ENCODE measurements at places on chromosomes 12 and 14.
A peak's percentile ranks its signal among the peaks of the same experiment; 100 is the strongest.

- H3K4me3 ChIP-seq: no peak overlapping the region
- no peak for ATAC-seq
Measured at GRCh38 chr12:127966331-127966730, 300.6 kb upstream of the TMEM132C start.

DNA sequence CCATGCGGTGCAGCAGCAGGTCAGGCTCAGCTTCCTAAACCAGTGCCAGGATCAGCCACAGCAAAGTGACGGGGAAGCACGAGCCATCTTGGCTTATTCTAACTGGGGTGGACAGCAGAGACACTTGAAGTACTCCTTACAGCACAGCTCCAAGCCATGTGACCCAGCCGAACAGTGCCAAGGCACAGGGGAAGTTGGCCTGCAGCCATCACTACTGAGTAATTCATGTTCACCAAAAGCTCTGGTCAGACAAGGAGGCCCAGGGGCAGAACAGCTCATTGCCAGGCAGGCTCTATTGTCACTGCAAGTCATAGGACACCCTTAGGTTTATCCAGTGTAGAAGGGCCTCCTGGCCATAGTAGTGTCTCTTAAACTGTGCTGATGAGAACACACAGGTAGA lies 23.4 kb upstream of the SLC35F4 start:
- H3K4me3 ChIP-seq: no peak overlapping the region
- no peaks in the 10 kb centered on the region for H3K4me1 ChIP-seq
- no peak overlapping the region for H3K27ac ChIP-seq
- ATAC-seq: peak; percentile 31

DNA sequence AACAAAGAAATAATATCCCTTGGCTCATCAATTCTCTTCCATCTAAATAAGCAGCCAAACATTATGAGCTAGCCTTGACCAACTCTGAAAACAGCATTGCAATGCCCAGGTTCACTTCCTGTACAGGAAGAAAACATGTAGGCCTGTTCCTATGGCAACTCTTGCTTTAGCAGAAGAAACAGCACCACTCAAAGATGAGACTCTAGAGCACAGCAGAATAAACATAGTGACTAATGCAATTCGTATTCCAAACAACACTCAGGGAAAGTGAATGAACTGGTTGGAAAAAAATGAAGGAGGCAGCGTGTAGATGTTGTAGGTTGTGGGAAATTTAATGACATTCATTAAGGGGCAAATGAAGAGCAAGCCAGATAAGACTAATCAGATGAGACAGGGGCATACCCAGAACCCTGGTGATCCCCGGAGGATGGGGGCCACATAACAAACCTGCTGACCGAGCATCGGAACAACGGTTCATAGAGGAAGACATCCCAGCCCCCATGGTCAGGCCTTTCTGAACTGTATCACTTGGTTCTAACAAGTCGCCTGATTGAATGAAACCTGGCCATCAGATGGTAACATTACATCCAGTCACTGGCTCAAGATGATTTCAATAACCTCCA lies 9.0 kb downstream of the ARHGDIB start:
- peaks cover 77% of the 10 kb centered on the region for H3K4me1 ChIP-seq
- H3K27ac ChIP-seq: peak overlapping the region; percentile 81
- no peaks in the 10 kb centered on the region for H3K27me3 ChIP-seq
- H3K36me3 ChIP-seq: peaks cover 36% of the 10 kb centered on the region
- ATAC-seq: peak; percentile 72
- H3K4me3 ChIP-seq: peak overlapping the region; percentile 74

GRCh38 chr14:76101391-76102379 lies 50.0 kb upstream of the GPATCH2L start:
- H3K27me3 ChIP-seq: peaks cover 73% of the 10 kb centered on the region
- no peak for ATAC-seq
- H3K27ac ChIP-seq: no peak overlapping the region

- no peak overlapping the region for H3K4me3 ChIP-seq
- H3K4me1 ChIP-seq: no peaks in the 10 kb centered on the region
- no peak for ATAC-seq
- H3K36me3 ChIP-seq: no peaks in the 10 kb centered on the region
- H3K27me3 ChIP-seq: peaks cover 34% of the 10 kb centered on the region
- H3K27ac ChIP-seq: no peak overlapping the region
Measured at GRCh38 chr14:99612738-99613330, 8.8 kb upstream of the CCDC85C start.

- no peaks in the 10 kb centered on the region for H3K27me3 ChIP-seq
- H3K27ac ChIP-seq: no peak overlapping the region
- no peak overlapping the region for H3K4me3 ChIP-seq
- H3K36me3 ChIP-seq: peaks cover 16% of the 10 kb centered on the region
- no peak for ATAC-seq
- H3K4me1 ChIP-seq: peaks cover 43% of the 10 kb centered on the region
Measured at GRCh38 chr14:103556946-103557758, 5.3 kb downstream of the BAG5 start.

DNA sequence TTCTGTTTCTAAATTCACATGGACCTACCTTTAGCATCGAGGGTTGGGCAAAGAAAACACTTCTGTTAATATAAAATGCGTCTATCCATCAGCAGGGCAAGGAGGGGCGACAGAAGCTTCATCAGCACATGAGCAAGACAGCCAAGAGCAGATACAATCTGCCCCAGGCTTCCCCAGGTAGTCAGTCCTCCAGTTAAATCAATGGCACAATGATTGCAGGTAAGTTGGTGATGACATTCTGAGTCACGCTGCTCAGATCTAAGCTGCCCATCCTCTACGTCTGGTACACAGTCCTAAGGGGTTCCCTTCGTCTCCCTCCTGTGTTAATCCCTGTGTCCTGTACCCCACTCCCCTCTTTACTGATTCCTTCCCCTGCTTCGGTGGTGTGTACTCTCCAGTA lies 38.8 kb downstream of the MAP3K9 start:
- no peaks in the 10 kb centered on the region for H3K27me3 ChIP-seq
- H3K4me1 ChIP-seq: peaks cover 11% of the 10 kb centered on the region
- ATAC-seq: no peak
- H3K36me3 ChIP-seq: peaks cover 14% of the 10 kb centered on the region
- H3K27ac ChIP-seq: peak overlapping the region; percentile 44
- H3K4me3 ChIP-seq: no peak overlapping the region

Measured in stimulated activated memory B cell treated with anti-CD40 and anti-IgM and Interleukin-4, amounts not matched to agents 10 μg/mL and 1 μg/mL and 100 μg/mL, for 72 hours (primary cell).